ENCODE measurements at places on chromosomes 12 and 14.
A peak's percentile ranks its signal among the peaks of the same experiment; 100 is the strongest.

DNA sequence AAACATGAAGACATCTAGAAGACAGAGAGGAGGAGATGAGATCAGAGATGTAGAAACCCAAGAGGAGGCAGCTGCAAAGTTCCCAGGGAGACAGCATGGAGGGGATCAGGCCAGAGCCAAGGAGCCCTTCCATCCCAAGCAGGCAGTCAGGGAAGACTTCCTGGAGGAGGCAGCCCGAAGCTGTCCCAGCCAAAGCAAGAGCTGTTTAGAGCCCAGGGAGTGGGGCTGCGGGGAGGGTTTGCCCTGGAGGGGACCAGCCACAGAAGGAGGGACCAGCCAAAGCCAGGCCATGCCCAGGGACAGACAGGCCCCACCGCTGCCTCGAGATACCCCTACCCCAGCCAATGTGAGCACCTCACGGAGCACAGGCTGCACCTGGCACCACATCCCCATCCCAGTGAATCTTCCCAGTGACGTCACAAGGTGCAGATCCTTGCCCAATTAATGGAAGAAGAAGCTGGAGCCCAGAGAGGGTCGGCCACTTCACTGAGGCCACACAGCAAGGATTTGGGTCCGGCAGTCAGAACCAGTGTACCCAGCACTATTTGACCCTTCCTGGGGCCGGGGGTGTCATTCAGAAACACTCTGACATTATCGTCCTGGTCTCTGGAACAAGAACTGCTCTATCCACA lies 14.1 kb upstream of the DIO3 start:
- no peak overlapping the region for H3K4me3 ChIP-seq
- no peak overlapping the region for H3K27ac ChIP-seq
- H3K27me3 ChIP-seq = no peaks in the 10 kb centered on the region
- H3K36me3 ChIP-seq = no peaks in the 10 kb centered on the region
- no peak for DNase-seq
- H3K4me1 ChIP-seq = no peaks in the 10 kb centered on the region

- peak overlapping the region; percentile 67 for H3K27ac ChIP-seq
- H3K27me3 ChIP-seq = no peaks in the 10 kb centered on the region
- H3K4me3 ChIP-seq = no peak overlapping the region
- no peak for DNase-seq
Observed at GRCh38 chr12:120241561-120242274, 23.8 kb downstream of the PXN start.

- no peak overlapping the region for H3K27ac ChIP-seq
- H3K36me3 ChIP-seq = no peaks in the 10 kb centered on the region
- H3K4me1 ChIP-seq = no peaks in the 10 kb centered on the region
- no peak for DNase-seq
- H3K4me3 ChIP-seq = no peak overlapping the region
Observed at GRCh38 chr14:95253039-95253630, 66.6 kb downstream of the CLMN start.

DNA sequence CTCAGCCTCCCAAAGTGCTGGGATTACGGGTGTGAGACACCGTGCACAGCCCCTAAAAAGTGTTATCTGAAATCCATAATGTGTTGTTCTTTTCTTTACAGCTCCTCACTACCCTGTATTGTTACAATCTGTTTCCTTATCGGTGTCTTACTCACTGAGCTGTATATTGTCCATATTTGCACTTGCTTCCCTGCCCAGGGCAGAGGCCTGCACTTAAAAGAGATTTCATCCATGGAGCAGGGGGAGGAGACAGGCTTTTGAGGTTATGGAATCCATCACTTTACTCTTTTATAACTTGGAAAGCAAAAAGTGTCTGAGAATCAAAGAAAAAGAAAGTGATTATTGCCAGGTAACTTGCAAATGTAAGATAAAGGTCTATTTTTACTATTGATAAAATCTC lies 251.0 kb downstream of the DIO2 start:
- no peak overlapping the region for H3K27ac ChIP-seq
- no peaks in the 10 kb centered on the region for H3K27me3 ChIP-seq
- H3K4me1 ChIP-seq = no peaks in the 10 kb centered on the region
- H3K36me3 ChIP-seq = no peaks in the 10 kb centered on the region
- DNase-seq = no peak

GRCh38 chr14:36820111-36820709 lies 158.6 kb downstream of the PAX9 start:
- H3K4me1 ChIP-seq = no peaks in the 10 kb centered on the region
- H3K27ac ChIP-seq = no peak overlapping the region
- DNase-seq = no peak

All from thymus (tissue), 14 donors.